NCI-H2029 treated with DMSO at 0.1 percent for 48 hours (cell line): ENCODE measurements at places on chromosomes 3 and 15.

GRCh38 chr3:151171145-151171757 lies 31.8 kb downstream of the GPR171 start:
- DNase-seq = no peak

DNA sequence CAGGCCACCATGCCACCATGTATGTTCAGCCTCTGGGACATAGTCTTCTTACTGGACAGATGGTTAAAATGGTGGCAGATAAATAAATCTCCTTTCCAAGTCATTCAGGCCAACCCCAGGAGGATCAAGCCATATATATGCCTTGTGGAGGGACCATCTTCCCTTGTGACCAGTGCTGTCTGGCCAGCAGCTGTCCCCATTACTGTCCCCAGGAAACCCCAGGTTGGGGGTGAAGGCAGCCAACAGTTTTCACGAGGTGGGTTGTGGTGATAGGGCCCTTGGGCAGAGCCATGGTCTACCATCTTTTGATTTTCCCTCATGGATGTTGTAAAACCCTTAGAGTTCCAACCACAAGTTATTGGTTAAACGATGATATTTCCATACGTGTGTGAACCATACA lies 48.7 kb upstream of the PCSK6 start:
- DNase-seq = no peak

GRCh38 chr3:12049675-12050074 lies 45.5 kb downstream of the SYN2 start:
- no peak for DNase-seq

DNA sequence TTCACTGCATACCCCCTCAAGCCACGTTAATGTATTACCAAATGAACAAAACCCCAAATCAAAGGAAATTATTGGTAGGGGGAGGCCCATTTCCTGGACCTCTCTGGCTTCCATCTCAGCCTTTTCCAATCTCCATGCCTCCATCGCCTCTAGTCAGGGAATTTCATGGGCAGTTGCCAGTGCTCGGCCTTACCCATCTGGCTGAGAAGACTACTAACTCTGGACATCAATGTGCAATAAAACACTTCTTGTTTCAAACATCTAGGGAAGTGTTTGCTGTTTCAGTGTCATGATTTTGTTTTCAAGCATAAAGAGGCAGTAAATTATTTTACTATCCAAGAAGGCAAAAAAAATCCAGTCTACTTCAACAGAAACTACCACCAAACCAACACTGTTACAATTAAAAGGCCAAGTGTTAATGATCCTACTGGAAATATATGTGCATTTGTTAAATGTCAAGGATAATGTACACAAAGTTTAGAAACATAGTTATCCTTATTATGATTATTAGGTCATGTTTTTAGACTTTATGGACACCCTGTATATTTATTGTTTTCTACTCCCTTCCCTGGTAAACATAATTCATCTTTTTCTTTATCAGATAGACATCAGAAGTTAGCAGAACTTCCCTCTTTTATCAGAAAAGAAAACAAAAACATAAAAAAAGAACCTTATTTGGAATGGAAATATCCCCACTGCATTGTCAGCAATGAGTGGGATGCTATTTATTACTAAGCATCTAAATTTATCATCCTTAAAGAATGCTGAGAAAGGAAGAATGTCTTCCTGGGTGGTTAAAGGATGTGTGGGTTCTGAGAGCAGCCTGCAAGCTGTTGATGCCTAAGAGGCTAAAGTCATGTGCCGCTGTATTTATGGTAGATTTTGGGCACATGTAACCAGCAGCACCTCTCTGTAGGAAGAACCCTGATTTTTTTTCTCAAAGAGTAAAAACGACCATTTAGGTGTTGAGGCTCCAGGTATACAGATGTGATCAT lies 15.2 kb downstream of the LDHAL6B start:
- no peak for DNase-seq

DNA sequence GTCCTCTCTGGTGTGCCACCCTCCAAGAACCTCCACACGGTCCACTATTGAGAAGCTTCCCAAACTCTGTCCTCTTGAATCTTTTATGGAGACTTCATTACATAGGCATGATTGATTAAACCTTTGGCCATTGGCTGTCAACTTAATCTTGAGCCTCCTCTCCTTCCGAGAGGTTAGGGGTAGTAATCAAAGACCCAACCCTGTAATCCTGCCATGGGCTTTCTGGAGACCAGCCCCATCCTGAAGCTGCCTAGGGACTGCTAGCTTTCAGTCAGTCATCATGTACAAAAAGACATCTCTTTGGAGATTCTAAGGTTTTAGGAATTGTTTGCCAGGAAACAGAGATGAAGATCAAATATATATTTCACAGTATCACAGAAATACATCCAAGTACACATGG lies 37.0 kb downstream of the APH1B start:
- no peak for DNase-seq
